Stimulated activated CD8-positive, alpha-beta memory T cell treated with anti-CD3 and anti-CD28 coated beads, Interleukin-7, amount 100 ng/mL, for 24 hours (primary cell): ENCODE measurements at places on chromosomes 16 and 17.

- no peak for DNase-seq
Measured at GRCh38 chr16:81869326-81869725, 90.2 kb downstream of the PLCG2 start.

DNA sequence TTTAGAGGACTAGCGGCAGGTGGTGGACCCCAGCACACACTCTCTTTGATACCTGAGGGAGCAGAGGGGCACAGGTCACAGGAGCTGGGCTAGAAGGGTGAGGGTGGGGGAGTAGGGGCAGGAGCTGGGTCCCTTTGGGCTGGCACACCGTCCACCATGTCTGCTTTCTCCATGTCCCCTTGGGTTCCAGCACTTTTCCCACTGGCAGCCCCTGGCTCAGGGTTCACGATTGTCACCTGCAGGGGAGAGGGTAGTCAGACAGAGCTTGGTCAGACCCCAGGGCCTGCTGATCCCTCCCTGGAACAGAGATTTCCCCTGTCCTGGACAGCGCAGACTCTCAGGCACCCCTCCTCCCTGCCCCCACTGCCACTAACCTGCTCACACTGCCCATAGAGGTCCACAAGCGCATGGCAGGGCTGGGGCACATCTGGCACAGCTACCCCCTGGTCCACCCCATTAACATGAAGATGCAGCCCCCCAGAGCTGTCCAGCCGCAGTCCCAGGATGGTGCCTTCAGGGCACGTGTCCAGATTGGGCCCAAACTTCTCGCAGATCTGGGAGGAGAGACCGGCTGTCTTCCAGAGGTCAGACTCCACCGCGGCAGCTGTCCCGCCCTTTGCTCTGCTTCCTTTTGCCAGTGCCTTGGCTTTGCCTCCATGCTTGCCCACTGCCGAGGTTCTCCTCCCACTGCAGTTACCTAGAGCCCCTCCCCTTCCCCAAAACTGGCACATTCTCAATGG lies 3.1 kb upstream of the GPS2 start:
- no peak for DNase-seq

GRCh38 chr17:9760266-9760665 lies 31.1 kb downstream of the DHRS7C start:
- DNase-seq, result no peak

DNA sequence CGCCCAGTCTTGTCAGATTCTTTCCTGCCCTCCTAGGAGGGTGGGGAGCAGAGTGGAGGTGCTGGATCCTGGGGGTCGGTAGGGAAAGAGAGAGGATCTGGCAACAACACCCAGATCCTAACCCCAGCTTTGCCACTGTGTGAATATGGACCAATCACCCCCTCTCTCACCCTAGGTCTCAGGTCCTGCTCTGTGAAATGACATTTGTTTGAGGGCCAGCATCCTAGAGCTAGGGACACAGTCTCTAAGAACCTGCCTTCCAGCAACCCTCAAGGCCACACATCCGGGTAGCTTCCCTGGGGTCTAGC lies 28.4 kb upstream of the MAP3K14 start:
- DNase-seq, result no peak

GRCh38 chr16:57739756-57740422 lies 4.3 kb downstream of the KATNB1 start:
- no peak for DNase-seq
